GM23248 (cell line): ENCODE measurements at places on chromosomes 2 and 18. TPM values are rescaled to one million over a fixed set of nuclear protein-coding genes. Genes with fewer than 3 reads are reported as not detected.

DNA sequence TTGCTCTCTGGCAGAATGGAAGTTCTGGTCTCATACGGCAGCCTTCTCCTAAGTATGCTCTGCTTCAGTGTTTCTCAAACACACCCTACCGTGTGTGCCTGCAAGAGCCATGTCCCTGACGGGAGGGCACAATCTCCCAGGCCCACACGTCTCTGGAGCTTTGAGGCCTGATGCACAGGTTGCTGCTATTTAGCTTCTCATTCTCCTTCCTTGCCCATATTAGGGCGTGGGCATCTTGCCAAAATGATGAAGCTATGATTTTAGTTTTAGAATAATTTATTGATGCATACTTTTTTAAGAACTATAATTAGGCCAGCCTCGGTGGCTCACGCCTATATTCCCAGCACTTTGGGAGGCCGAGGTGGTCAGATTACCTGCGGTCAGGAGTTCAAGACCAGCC lies 107.9 kb downstream of the RNF144A start:
- DNase-seq, result no peak

- no peak for DNase-seq
Measured at GRCh38 chr2:205464681-205465080, 217.6 kb upstream of the NRP2 start.

Gene IL1RN
- polyA plus RNA-seq, result 0.14 TPM in 1 of 2 replicates, not detected in the other

DNA sequence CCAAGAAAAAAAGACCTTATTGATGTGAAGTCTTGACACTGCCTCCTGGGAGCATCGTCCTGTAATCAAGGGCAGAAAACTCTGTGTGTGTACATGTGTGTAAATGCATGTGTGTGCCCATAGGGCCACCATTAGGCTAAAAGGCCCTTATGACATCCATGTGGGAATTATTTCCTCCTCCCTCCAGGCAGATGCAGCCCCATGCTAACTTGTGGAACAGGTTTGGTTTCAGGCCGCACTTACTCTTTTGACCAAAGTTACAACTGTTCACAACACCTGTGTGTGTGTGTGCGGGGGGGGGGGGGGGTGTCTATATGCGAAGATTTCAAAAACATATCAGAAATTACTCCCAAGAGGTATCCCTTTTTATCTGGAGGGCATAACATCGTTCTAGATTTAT lies 87.4 kb upstream of the SLC14A2 start:
- no peak for DNase-seq

- no peak for DNase-seq
Measured at GRCh38 chr2:168328421-168328820, 81.0 kb upstream of the STK39 start.

DNA sequence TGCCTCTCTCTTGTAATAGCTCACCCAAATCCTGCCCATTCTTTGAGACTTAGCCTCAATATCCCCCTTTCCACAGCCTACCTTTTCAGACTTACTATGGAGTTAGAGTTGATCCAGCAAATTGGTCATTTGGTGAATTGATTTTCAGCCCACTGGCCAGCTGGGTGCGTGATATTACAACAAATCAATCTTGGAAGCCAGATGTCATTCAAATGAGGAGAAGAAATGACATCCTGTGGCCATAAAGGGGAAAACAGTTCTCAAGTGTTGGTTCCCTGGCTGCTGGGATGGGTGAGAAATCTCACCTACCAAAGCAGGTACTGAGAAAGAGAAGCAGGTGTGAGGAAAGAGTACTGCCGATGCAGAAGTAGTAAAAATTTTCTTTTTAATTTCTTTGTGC lies 36.7 kb upstream of the FOXI3 start:
- no peak for DNase-seq

Gene EMILIN2
- polyA plus RNA-seq, result 6.5 and 9.0 TPM in 2 replicates

Gene PRKAG3
- not detected in 2 replicates for polyA plus RNA-seq

Gene IL36G
- not detected in 2 replicates for polyA plus RNA-seq

DNA sequence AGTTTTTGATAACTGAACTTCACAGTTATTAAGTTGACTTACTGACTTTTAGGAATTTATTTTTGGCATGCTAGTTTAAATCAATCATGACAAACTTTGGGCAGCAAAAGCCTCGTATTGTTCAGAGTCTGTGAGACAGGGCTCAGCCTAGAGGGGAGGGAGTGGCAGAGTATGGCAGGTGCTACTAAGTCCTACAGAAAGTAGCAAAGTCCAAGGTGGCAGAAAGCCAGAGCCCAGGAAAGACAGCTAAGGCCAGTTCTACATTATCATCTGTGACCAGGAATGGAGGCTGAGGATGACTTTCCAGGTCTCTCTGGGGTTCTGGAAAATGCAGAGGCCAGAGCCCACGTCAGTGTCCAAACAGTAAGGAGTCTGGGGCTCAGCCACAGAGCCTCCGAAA lies 34.2 kb downstream of the CHST10 start:
- no peak for DNase-seq

DNA sequence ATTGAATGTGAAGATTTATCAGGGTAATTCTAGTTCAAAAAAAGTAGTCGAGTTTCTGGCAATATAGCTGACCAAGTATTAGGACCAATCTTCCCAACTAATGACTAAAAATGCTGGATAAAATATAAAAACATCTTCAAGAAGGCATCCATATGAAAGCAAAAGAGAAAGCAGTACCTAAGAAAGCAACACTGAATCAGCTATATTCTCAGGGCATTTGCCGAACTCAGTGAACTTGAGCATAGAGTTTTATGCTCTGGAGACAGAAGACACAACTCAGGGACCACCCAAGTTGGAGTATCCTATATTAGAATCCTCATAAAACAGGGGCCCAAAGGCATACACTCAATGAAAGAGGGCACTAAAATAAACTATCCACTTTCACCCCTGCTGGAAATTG lies 103.7 kb upstream of the HNRNPA3 start:
- no peak for DNase-seq

- no peak for DNase-seq
Measured at GRCh38 chr2:144770616-144771230, 250.8 kb upstream of the ZEB2 start.

GRCh38 chr18:63105636-63106316 lies 213.8 kb downstream of the BCL2 start:
- DNase-seq, result no peak

DNA sequence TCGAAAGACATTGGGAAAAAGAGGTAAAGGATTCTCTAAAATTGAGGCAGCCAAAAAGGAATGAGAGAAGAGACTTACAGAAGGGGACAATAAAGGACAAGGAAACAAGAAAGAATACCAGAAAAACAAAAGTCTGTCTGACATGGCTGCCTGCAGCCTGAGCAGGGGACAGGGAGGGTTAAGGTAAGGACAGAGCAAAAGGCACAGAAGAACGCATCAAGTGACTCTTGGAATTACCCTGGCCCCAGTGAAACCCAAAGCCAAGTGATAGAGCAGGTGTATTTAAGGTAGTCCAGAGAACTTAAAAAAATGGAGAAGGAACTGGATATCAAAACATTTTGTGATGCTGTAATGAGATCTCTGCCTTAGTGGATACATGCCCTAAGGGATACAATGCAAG lies 47.1 kb upstream of the XIRP2 start:
- no peak for DNase-seq

DNA sequence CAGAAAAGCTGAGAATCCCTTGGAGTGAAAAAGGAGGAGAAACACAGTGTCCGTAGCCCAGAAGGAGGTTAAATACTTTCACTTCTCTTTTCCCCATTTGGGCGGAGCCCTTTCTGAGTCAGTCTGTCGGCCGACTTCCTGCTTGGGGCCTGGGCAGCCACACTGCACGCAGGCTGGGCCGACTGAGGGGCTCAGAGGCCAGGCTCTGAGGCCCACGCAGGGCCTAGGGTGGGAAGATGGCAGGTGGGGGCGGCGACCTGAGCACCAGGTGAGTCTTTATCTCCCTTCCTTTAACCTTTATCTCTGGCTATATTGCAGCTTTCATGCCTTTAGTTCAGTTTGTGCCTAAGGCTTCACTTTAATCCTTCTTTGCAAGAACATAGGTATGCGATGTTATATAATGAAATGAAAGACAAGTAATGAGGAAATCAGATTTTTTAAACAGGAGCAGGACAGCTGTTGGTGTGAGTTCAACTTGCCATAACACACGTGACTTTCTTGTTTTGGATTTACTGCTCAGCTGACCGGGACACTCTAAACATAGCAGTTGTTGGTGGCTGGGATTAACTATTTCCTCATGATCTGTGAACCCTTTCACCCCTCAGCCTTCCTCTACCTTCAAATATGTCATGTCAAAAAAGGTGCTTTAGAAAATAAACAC lies at the start of gene SP100:
TSS of gene SP100 (plus strand) at position 141 of the 661 bp plus-strand sequence. CDS start at position 237, 96 bp downstream.
- peak; percentile 93 for DNase-seq

- no peak for DNase-seq
Measured at GRCh38 chr18:70311726-70312125, 22.9 kb downstream of the SOCS6 start.

DNA sequence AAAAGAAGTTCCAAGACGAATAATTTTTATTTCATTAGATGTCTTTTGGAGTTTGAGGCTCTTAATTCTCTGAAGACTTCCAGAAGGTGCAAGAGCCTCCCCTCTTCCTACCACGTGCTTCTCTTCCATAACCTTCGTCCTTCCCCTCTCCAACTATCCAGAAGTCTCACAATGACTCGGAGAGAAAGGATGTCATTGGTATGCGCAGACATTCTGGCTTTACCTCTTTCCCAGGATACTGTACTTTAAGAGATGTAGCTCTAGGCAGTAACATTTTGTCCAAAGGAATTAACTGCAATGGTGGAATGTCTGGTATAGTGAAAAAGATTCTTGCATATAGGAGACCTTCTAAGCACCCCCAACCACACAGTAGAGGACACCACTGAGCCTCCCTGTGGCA lies 249.0 kb upstream of the OSR1 start:
- peak; percentile 35 for DNase-seq

Gene COL3A1
- polyA plus RNA-seq, result 977 and 987 TPM in 2 replicates

DNA sequence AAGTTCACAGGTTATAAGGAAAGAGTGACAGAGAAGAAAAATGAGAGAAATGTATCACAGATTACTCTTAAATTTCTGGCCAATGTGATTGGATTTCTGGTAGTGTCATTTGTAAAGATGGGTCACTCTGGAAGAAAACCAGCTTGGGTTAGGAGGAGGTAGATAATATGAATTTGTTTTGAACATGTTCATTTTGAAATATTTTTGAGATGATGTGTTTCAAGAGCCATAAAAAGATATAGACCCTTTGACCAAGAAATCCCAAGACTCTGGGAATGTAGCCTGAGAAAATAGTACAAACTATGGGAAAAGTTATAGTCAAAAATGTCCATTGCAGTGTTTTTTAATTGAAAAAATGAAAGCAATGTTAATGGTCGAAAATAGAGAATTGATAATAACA lies 70.7 kb downstream of the CALCRL start:
- DNase-seq, result no peak

DNA sequence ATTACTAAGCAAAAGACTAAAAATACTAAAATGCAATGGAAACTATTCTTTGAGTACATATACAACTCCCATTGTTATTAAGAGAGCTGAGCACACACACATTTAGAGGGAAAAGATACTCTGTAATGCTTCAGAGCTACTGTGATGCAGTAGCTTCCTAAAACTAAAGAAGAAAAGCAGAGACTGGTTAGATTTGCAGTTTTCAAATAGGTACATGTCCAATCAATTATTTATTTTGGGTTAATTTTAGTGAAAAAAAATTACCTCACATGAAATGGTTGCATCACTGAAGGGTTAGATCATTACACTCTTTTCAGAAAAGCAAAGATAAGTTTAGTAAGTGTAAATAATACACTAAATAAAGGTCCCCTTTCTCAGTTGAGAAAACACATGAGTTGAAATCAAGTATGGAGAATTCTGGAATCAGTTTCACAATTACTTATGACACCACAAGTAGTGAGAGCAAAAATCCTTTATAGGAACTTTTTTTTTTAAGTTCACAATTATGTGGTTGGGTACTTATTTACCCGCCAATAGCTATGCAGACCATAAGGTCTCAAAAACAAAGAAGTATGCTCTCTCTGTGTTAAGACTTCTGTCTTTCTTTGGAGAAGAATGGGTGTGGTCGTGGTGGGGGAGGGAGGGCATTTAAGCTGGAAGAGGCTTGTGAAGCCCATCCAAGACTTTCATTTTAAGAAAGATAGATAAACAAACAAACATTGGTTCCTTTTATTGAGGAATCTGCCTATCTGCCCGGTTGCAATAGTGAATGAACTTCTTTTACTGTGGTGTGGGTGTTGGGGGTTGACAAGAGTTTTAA lies 25.3 kb upstream of the SERTAD2 start:
- no peak for DNase-seq

- DNase-seq, result no peak
Measured at GRCh38 chr2:26534865-26535662, 57.1 kb upstream of the OTOF start.

Gene DCDC2C
- not detected in 2 replicates for polyA plus RNA-seq

GRCh38 chr2:219603771-219604170 lies 6.1 kb downstream of the STK11IP start:
- no peak for DNase-seq

- DNase-seq, result peak; percentile 61
Measured at GRCh38 chr2:121650315-121650930, 1.2 kb upstream of the CLASP1 start.

Gene CELF4
- 0.24 TPM in 1 of 2 replicates, not detected in the other for polyA plus RNA-seq

- DNase-seq, result no peak
Measured at GRCh38 chr2:118923371-118923770, 18.6 kb upstream of the MARCO start.

GRCh38 chr2:241135737-241136136 lies 13.5 kb downstream of the PASK start:
- no peak for DNase-seq

- no peak for DNase-seq
Measured at GRCh38 chr2:71790226-71791060, 337.1 kb downstream of the DYSF start.
